Activated naive CD4-positive, alpha-beta T cell treated with anti-CD3 and anti-CD28 coated beads, Interleukin-2, amount 10 ng/mL, durations not matched to agents 7 days and 5 days (primary cell): ENCODE measurements at places on chromosomes 2 and 18.

GRCh38 chr18:9868857-9869714 lies 16.7 kb upstream of the TXNDC2 start:
- DNase-seq = no peak

GRCh38 chr18:33470216-33470615 lies 29.7 kb upstream of the CCDC178 start:
- no peak for DNase-seq

DNA sequence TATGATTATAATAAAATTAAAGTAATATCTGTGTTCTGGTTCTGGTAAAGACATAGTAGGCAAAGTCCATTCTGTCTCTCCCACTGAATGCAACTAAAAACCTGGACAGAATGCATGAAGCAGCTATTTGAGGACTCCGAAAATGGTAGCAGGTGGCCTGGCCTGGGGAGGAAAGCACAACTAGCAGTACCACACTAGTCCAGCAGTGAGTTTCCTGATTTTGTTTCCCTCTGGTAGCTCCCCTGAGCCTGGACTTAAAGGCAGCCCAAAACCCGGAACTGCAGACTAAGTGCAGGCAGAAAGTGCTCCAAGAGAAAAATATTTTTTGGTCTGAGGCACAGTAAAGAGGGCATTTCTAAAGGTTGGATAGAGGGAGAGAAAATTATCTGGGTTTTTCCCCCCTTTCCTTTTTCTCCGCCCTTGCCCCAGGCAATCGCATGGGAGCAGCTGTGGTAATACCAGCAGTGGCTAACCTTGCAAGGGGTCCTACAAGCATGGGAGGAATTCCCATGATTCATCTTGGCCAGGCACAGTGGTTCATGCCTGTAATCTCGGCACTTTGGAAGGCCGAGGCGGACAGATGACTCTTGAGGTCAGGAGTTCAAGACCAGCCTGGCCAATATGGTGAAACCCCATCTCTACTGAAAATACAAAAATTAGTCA lies 32.3 kb downstream of the ASXL2 start:
- DNase-seq = no peak

DNA sequence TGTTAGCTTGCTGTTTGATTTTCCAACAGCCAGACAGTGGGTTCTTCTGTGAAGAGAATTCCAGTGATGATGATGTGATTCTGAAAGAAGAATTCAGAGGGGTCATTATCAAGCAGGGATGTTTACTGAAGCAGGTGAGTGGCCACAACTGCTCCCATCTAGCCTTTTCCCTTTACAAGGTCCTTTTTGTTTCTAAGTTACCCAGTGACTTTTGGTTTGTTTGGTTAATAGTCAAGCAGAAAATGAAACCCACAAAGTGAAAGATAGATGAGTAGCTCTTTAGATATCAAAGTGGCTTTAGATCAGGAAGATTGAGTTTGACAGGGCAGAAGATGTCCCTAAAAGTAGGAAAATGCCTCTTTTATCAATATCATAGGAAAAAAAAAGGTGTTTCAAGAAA lies 23.3 kb downstream of the PLEK start:
- no peak for DNase-seq

- DNase-seq = no peak
These were observed 50.0 kb downstream of the LPIN1 start for GRCh38 chr2:11796190-11797171.

DNA sequence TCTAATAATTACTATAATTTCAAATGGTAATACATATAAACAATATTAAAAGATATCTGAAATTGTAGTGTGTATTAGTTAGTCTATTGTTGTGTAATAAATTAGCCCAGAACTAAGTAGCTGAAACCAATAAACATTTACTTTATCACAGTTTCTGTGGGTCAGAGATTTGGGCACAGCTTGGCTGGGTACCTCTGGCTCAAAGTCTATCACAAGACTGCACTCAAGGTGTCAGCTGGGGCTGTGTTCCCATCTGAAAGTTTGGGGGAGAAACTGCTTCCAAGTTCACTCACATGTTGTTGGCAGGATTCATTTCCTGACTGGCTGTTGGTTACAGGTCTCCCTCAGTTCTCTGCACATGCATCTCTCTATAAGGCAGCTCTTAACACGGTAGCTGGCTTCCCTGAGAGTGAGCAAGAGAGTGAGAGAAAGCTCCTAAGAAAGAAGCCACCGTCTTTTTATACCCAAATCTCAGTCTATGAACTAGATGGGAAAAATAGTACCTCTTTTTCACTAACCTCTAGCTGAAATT lies 25.6 kb upstream of the WIPF1 start:
- DNase-seq = no peak

GRCh38 chr2:219662566-219662965 lies 35.1 kb downstream of the SLC4A3 start:
- DNase-seq = no peak

GRCh38 chr2:108583903-108584520 lies 49.7 kb downstream of the LIMS1 start:
- peak; percentile 73 for DNase-seq

DNA sequence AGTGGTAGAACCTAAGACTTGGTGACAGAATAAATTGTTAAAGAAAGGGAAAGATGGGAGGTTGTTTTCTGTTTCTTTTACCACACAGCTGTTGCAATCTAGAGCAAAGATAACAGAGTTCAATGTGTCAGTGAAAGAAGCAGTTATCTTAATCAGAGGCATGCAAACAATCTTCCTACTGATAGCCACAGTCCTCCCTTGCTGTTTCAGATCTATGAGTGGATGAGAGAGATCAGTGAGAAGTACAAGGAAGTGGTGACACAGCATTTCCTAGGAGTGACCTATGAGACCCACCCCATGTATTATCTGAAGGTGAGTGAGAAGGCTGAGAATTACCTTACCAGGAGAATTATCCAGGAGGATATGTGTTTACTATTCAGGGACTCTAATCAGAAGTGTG lies 15.9 kb downstream of the CPO start:
- DNase-seq = no peak

DNA sequence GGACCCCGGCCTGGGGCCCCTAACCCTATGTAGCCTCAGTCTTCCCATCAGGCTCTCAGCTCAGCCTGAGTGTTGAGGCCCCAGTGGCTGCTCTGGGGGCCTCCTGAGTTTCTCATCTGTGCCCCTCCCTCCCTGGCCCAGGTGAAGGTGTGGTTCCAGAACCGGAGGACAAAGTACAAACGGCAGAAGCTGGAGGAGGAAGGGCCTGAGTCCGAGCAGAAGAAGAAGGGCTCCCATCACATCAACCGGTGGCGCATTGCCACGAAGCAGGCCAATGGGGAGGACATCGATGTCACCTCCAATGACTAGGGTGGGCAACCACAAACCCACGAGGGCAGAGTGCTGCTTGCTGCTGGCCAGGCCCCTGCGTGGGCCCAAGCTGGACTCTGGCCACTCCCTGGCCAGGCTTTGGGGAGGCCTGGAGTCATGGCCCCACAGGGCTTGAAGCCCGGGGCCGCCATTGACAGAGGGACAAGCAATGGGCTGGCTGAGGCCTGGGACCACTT lies 16.4 kb downstream of the EMX1 start:
- no peak for DNase-seq

- peak; percentile 5 for DNase-seq
These were observed 16.5 kb downstream of the PASK start for GRCh38 chr2:241132538-241133435.

GRCh38 chr2:208252716-208253492 lies 2.0 kb downstream of the IDH1 start:
- no peak for DNase-seq

DNA sequence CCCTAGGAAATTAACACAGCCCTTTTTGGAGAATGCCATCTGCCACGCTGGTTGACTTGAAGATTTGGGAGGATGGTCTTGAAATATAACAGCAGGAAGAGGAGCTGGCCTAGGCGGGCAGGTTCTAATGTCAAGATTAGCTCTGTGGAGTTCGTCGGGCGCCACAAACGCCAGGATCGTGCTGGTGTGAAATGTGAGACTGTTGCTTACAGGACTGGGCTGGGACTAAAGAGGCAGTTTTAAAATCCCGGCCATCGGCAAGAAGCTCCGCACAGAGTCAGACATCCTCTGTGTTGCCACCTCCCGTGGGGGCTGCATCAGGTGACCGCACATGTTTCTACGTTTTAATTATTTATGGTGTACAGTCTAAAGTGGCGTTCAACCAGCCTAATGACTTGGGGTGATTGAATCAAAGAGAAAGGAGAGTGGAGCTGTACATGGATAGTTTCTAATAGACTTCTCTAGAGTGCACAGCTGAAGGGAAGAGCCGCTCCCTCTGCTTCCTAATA lies 99.4 kb upstream of the BCL11A start:
- no peak for DNase-seq

- DNase-seq = no peak
These were observed 92.2 kb downstream of the TEX51 start for GRCh38 chr2:126990605-126991532.

DNA sequence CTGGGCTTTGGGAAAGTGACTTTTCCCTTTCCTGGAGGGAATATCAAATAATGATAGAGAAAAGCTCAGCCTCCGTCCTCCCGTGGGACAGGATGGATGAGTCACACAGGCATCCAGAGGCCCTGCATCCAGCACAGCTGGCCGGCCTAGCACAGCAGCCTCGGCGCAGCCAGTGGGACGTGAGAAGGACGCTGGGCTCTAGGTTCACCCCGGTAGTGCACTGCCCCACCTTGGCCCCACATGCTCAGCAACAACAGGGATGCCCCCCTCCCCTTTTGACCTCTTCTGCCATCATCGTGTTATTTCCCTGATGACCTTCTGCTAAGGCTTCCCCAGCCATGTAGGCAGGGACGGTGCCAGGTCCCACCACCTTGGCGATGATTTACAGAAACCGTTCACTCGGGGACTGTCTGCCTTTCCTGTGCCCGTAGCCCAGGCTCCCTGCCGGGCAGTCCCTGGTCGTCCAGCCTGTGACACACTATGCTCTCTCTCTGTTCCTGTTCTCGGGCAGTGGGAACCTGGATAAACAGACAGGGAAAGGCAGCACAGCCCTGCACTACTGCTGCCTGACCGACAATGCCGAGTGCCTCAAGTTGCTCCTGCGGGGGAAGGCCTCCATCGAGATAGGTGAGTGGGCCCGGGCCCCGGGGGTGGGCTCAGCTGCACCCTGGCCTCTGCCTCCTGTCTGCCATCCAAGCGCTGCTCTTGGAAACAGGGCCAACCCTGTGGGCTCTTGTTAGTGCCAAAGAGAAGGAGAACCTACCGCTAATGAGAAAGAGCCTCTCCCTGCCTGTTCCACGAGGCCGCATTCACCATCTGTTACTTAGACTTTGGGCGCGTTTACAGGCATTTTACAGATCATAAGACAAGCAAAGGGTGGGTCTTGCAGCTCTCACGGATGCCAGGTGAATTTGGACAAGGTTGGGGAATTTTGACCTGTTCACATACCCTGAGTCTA lies 44.6 kb downstream of the ITGB1BP1 start:
- no peak for DNase-seq

GRCh38 chr18:48391868-48392267 lies 17.3 kb downstream of the ZBTB7C start:
- DNase-seq = no peak

- DNase-seq = peak; percentile 45
These were observed 2.2 kb downstream of the ST3GAL5 start for GRCh38 chr2:85886590-85886989.

- DNase-seq = no peak
These were observed 266.1 kb upstream of the HDAC4 start for GRCh38 chr2:239666855-239667376.

- DNase-seq = no peak
These were observed 8.4 kb upstream of the MEIS1 start for GRCh38 chr2:66426244-66427111.

GRCh38 chr2:88669482-88670214 lies 21.8 kb upstream of the RPIA start:
- peak; percentile 47 for DNase-seq

DNA sequence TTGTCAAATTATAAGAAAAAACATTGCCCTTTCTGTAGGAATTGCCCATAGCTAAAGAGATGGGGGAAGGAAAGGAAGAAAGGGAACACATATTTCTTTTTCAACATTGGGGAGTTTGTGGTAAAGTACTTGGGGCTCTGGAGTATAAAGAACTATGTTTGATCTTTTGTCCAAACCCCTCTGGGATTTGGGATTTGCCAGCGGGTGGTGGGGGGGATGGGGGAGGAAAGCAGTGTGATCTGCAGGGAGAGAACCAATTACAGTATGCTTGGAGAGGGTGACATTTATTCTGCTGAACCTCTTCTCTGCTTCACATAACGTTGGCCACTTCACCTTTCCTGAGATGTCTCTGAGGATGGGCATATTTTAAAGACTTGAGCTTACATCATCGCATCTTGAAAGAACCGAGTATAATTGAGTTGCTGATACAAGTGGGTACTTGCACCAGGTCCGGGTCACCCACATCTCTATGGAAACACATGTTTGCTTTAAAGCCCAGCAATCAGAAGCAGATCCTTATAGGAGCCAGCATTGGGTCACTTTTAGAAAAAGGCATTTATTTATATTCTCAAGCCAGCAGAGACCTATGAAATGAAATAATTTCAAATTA lies 73.1 kb downstream of the SPATS2L start:
- no peak for DNase-seq

GRCh38 chr2:127582863-127583861 lies 47.7 kb downstream of the MYO7B start:
- DNase-seq = peak; percentile 16

DNA sequence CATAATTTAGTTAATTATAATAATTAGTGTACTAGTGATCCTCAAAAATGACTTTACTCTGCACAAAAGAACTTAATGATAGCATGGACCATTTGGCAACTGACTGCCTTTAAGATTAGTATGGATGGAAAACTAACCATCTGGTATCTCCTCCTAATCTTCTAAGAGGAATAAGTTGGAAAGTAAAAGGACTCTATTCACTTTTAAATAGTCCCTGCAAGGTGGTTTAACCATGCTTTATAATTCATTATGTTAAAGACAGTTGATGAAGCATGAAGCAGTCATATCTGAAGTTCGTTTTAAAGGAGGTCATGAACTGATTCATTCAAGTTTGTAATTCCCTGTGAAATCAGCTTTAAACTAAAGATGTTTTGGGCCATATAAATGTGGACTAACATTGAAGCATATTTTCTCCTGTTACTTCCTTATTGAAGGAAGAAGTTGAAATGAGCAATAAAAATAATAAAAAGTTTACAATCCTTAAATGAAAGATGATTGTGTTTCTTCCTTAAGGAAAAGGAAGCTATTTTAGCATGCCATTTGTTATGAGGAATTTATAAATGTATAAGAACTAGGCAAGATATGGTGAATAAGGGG lies 446.0 kb downstream of the XIRP2 start:
- DNase-seq = no peak

DNA sequence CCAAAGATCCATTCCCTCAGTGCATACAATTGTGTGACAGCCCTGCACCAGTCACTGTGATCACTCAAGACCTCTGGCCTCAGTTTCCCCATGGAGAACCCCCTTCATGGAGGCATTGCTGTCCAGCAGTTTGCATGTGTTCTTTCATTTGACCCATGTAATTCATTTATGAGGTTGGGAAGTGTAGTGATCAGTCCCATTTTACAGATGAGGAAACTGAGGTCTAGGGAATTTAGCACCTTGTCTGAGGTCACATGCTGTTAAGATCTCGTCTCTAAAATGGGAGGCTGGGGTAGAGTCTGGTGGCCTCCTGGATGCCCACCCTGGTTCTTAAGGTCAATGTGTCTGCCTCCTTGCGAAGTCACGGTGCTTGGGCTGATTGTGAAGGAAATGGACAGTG lies 19.1 kb downstream of the LDLRAD4 start:
- no peak for DNase-seq

- no peak for DNase-seq
These were observed 35.2 kb downstream of the ZNF407 start for GRCh38 chr18:74632856-74633255.
